ENCODE measurements at places on chromosomes 7 and 10.

DNA sequence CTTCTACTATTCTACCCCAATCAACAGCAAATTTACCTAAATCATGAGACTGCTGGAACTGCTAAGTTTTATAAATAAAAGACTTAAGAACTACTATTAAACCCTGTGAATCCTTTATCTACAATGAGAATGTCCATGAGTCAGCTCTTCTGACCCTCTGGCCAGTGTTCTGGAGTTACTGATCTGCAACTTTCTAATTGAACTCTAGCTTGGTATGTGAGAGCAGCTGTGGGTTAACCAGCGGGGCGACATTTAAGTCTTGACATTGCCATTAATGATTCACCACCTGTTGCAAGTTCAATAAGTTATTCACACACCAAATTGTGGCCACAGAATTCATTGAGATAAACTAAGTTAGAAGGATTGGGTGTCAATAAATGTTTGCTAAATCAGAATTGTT, 359.8 kb downstream of the PCDH15 start:
- DNase-seq: no peak

- no peak for DNase-seq
Measured at GRCh38 chr10:62007145-62007544, 105.6 kb downstream of the ARID5B start.

- no peak for DNase-seq
Measured at GRCh38 chr7:154583454-154583853, 419.5 kb downstream of the PAXIP1 start.

- no peak for DNase-seq
Measured at GRCh38 chr7:36311539-36311938, 78.1 kb upstream of the ANLN start.

GRCh38 chr7:36086571-36086970, 66.5 kb upstream of the EEPD1 start:
- DNase-seq: no peak

GRCh38 chr7:132347123-132347522, 229.1 kb downstream of the PLXNA4 start:
- no peak for DNase-seq

DNA sequence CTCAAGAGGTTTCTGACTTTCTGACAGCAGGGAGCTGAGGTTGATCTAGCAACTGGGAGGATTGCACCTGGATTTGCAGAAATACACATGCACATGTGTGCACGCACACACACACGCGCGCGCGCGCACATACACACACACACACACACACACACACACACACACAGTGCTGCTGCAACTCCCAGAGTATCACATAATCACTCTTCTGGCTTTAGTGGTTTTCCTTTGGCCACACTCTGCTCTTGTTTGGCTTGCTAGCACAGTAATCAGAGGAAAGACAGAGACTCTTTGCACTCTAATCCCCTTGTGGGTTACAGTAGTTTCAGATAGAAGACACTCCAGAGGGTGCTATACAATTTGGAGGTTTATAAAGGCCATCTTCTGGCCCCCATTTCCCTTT, 705.0 kb downstream of the AUTS2 start:
- DNase-seq: no peak

GRCh38 chr10:3412071-3412582, 239.5 kb upstream of the PITRM1 start:
- no peak for DNase-seq

DNA sequence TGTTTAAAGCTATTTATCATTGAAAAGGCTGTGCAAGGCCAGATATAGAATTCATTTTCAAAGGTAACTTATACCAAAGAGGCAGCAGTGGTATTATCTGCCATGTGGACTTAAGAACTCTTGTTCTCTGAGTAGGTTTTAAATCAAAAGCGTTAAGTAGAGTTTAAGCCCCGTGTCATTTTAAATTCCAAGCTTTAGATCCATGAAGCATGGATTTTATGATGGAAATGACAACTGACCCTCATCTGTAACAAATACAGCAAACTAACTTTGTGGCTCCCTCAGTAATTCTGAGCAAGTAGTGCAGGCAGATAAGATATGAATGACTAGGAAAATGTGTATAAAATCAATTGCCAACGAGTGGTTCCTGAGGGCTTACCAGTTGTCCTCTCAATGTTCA, 247.0 kb downstream of the WDR11 start:
- no peak for DNase-seq

GRCh38 chr7:98779800-98780587, 89.8 kb downstream of the TMEM130 start:
- DNase-seq: no peak

- no peak for DNase-seq
Measured at GRCh38 chr10:18659819-18660535, 746 bp downstream of the ARL5B start.

DNA sequence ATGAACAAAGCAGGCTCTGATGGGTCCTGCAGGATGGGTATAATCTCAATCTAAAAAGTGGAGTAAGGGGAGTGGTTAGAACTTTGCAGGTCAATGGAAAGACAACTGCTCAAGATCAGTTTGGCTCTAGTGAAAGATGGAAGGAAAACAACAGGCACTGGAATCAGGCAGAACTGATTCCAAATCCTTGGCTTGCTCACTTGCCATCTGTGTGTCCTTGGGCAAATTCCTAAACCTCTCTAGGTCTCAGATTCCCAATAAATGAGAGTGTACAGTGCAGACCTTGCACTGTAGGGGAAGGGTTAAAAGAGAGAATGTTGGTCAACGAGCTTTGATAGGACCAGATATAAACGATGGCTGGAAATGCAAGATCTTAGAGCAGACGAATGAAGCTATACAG, 186.1 kb upstream of the AOAH start:
- no peak for DNase-seq

DNA sequence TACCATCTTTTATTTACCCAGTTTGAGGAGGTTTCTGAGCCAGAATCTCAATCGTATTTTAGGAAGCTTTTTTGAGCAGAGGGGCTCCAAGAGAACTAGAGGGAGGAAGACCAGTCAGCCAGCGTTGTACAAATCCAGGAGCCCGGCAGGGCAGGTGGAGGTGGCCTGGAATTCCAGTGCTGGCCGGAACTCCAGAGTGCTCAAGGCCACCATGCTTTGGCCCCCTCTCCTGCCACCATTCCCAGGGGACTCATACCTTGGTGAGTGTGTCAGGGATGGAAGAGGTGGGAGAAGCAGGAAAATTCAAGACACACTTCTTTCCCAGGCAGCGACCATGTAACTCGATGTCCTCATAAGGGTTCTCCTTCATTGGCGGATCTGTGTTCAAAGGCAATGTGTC, 55.3 kb downstream of the DENND2A start:
- no peak for DNase-seq

- DNase-seq: no peak
Measured at GRCh38 chr7:99440195-99440594, 1.5 kb downstream of the CPSF4 start.

DNA sequence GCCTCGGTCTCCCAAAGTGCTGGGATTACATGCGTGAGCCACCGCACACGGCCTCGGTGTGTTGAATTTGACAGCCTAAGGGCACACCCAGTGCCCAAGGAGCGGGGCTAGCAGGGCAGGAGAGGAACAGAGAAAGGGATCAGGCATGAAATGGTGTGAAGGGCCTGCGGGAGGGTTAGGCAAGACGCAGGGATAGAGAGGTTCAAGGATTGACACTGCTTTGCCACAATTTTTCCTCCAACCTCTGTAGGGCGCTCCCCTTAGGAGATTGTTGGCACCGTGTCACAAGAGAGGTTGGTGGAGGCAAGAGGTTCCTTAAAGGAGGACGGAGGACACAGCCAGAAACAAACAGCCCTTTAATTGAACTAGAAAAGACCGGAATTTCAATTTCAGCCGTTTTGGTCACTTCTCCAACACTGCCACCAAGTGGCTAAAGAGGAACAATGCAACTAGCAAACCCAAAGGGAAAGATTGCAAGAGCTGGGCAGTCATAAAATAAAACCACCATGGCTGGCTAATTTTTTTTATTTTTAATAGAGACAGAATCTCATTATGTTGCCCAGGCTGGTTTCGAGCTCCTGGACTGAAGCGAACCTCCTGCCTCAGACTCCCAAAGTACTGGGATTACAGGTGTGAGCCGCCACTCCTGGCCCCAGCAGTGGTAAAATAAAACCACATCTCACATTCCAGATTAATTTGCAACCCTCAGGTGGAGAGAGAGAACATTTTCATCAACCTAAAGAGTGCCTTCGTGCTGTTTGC, 6.9 kb upstream of the CREB3L2 start:
- no peak for DNase-seq

DNA sequence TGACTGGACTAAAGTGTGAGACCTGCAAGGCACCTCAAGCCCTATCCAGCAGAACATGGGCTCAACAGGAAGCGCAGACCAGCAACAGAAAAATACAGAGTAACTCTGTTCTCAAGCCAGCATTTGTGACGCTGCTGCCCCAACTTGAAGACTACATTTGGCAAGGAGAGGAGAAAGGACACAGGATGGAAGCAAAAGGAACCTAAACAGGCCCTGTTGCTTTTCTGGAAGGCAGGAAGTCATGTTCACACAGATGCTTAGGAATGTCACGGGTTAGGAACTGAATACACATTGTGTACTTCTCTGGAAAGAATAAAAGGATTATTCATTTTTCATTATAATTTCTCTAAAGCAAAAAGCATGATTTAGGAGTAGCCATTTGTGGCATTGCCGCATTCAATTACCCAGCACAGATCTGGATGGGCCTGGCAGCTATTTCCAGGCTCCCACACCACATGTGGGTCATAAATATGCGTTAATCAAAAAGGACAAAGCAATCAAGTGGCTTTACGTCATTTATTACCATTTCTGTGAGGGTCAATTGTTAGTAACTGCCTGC, 19.8 kb upstream of the TOMM7 start:
- no peak for DNase-seq

- DNase-seq: no peak
Measured at GRCh38 chr10:19245889-19246752, 197.5 kb downstream of the MALRD1 start.

GRCh38 chr10:48651839-48652238, 32.8 kb upstream of the WDFY4 start:
- DNase-seq: no peak

- no peak for DNase-seq
Measured at GRCh38 chr10:77077316-77077945, 560.2 kb downstream of the KCNMA1 start.

DNA sequence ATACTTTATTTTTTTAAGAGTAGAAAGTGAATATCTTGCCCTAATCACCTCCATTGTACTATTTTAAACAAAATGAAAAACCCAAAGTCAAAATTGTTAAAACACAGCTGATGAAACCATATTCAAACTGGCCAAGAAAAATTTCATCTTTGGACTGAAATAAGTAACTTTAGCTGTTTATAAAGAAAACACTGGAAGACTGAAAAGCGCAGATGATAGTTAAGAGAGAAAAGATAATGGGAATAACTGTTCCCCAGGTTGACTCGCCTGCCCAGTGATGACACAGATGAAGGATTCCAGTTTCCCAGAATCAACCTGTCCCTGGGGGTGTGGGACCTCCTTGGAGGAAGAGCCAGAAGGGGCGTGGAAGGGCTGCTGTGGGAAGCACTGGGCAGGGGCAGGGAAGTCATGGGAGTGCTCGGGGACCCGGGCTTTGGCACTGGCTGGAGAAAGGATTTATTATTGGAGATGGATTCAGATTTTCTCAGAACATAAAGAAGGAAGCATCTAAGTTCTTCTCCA, 43.1 kb downstream of the DENND2A start:
- no peak for DNase-seq

GRCh38 chr7:70072220-70072619, 473.9 kb downstream of the AUTS2 start:
- no peak for DNase-seq

DNA sequence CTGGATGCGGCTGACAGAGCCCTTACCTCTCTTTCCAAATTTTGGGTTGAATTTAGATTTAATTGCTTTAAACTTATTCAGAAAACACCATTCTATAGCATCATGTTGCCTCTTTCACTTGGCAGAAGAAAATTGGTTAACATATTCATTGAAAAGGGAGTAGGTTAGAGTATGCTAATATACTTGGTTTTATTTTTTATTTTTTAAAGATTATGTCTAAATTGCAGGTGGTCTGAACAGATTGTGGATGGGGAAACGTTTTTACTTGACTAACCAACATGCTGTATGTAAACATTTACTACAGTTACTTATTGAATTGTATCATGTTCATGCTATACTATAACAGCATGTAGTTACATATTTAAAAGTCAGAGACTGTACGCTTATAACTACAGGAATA, 65.6 kb downstream of the DNAH11 start:
- no peak for DNase-seq

DNA sequence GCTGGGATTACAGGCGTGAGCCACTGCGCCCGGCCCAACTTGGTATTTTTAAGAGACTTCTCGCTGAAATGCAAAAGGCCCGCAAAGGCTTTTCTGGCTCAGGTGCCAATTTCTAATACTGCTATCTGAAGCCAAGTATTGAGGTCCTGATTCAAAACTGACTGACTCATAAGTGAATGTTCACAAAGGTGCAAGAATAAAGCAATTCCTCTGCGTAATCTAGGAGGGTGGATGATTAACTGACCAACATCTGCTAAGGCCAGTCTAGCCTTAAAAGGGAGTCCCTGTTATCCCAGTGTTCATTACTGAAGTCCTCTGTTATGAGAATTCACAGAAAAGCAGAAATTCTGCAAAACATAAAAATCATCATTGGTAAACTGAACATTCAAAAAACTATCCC, 111.4 kb downstream of the SRPK2 start:
- DNase-seq: no peak

DNA sequence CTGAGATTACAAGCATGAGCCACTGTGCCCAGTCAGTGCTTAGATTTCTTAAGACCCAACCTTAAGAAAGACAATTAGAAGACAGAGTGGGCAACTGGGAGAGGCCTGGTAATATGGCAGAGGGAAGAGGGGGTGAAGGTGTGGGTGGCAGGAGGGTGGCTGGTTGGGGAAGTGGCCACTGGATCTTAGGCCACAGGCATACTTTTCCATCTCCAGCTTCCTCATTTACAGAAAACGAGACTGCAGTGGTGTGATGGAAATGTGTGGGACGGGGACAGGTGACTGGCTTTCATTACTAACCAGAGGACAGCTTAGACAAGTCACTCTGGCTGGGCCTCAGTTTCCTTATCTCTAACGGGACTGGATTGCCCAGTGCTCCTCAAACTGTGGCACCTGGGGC, 1.0 kb upstream of the FFAR4 start:
- DNase-seq: no peak

GRCh38 chr7:33038639-33039038, 23.9 kb downstream of the NT5C3A start:
- DNase-seq: no peak

DNA sequence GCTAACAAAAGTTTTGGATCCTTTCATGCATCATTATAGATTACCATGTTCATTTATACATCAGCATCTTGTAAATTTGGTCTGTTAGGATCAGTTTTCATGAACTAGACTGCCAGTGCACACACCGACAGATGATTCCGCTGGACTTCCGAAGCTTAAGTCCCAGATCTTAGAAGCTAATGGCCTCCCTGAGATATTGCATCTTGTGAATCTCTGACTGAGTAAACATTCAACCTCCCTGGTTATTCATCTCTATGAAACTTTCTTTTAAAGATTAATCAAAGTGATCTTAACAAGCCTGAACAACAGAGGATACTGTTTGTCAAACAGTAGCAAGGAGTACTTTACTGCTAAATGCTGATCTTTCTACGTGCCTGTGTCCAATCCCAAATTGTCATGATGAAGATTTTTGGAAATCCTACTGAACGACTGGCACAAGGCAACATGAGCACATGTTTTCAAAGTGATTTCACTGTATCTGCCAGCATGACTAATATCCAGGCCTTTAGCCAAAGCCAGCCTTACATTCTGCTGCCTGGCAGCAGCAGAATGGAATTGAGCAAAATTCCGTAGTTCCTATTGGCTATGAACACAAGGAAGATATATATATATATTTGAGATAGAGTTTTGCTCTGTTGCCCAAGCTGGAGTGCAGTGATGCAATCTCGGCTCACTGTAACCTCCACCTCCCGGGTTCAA, 91.3 kb upstream of the ANK3 start:
- DNase-seq: no peak

- DNase-seq: no peak
Measured at GRCh38 chr10:58266003-58266825, 1.5 kb downstream of the IPMK start.

Data from activated naive CD4-positive, alpha-beta T cell (primary cell).